ENCODE measurements at places on chromosomes 7 and 10.

- no peak for DNase-seq
These were observed 37.0 kb downstream of the PFKP start for GRCh38 chr10:3104251-3104918.

GRCh38 chr10:133302230-133302629 lies 6.4 kb downstream of the TUBGCP2 start:
- no peak for DNase-seq

DNA sequence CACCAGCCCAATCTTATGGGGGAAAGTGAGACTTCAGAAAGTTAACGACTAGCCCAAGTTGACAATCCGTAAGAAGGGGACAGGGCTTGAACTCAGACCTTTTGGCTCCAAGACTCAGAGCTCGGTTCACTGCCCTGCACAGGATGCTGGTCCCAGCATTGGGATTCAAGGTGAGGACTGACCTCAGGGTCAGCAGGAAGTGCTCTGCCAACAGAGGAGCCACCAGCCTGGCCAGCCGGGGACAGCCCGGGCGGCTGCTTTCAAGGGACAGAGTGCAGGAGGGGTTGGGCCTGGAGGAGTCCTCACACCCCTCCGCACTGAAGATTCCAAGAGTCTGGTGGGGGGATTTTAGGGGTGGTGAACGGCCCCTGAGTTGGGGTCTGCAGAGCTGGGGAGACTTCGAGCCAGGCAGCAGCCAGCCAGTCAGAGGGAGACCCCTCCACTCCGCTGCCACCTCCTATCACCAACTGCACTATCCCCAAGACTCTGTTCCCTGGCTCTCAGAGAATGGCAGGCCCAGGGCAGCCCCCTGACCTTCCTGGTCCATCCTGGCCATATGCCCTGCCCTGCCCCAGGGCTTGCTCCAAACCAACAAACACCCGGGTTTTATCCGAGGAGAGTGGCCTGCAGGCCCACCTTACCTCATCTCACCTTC lies 19.7 kb downstream of the TLL2 start:
- no peak for DNase-seq

- DNase-seq: peak; percentile 50
These were observed 19.0 kb upstream of the TMEM26 start for GRCh38 chr10:61472090-61472674.

- DNase-seq: no peak
These were observed 1024.8 kb downstream of the LRMDA start for GRCh38 chr10:76456197-76456596.

Data from lung microvascular endothelial cell (primary cell).